Activated CD4-positive, alpha-beta memory T cell treated with anti-CD3 and anti-CD28 coated beads for 36 hours (primary cell): ENCODE measurements at places on chromosomes 2 and 18.

DNA sequence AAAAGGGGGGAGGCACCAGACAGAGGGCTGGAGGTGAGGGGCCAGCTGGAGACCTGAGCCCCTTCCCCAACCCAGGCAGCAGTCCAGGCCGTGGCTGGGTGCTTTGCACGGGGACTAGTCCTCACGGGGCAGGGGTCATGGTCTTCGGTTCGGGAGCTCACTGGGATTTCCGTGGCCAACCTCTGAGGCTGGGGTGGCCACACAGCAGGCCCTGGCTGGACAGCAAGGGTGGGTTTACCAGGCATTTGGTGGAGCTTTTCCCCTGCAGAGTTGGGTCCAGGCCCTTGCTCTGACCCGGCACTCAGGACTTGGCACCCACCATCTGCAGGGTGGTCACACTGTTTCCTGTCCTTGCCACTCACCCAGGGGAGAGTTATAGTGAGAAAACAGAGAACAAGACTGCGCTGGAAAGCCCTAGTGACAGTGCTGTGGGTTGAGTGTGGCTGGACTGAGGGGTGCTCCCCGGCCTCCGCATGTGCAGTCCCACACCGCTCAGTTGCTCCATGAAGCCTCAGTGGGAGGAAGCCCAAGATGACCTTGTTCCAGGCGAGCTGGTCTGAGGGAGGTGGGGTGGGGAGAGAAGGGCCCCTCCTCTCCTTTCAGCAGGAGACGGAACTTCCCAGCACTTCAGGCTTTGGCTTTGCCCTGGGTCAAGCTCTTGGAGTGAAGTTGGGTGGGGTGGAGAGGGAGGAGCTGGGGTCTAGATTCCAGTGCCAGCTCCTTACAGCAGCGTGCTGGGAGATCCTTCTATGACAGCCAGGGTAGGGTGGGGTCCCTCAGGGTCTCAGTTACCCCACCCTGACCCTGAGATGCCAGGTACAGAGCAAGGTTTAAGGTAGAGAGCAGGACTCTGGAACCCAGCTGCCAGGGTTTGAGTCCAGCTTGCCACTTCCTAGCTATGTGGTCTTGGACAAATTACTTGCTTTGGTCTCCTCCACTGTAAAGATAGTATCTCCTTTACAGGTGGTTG is 219.8 kb downstream of the DYSF start:
- no peak for DNase-seq

DNA sequence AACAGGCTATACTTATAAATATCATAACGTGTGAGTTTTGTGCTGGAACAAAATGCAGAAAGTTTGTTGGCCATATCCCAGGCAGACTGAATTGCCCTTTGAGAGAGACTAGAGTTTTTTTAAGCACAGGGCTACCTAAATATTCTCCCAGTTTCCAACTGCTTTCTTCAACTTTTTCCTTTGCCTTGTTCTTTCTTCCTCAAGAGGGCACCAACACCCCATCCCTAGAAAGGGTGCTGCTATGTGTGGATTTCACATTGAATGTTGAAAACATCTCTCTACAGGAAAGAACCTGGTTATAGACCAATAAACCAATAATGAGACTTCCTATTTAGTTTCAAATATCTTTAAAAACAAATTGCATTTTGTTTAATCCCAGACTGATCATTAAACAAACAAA is 87.9 kb downstream of the ICOS start:
- peak; percentile 47 for DNase-seq

DNA sequence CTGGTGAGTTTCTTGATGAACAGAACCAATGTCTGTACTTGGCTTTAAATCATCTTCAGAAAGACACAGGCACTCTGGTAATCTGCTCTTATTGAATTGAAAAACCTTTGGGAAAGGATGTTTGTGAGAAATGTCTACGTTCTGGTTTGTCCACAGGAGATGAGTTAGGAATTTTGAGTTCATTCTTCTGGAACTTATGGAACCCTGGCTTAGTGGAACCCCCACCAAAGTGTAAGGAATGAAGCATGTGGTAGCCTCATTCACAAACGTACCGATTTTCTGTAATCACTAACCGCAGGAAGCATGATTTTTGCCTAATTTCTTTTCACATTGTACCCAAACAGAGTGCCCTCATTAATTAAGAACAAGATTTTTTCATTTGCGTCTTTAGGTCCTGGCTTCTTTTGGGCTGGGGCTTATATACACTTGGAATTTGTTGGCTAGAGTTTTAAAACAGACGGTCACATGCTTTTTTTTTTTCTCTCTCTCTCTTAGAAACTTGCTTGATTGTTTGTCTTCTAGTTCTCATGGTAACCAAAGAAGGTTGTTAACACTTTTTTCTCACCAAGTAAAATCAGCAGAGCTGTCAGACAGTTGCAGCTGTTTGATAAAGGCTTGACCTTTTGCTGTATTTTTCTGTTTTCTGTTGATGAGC is 314.1 kb upstream of the THUMPD2 start:
- no peak for DNase-seq

GRCh38 chr2:65204461-65205210 is 23.0 kb upstream of the ACTR2 start:
- no peak for DNase-seq

GRCh38 chr18:79371561-79372121 is 24.1 kb upstream of the NFATC1 start:
- peak; percentile 27 for DNase-seq

DNA sequence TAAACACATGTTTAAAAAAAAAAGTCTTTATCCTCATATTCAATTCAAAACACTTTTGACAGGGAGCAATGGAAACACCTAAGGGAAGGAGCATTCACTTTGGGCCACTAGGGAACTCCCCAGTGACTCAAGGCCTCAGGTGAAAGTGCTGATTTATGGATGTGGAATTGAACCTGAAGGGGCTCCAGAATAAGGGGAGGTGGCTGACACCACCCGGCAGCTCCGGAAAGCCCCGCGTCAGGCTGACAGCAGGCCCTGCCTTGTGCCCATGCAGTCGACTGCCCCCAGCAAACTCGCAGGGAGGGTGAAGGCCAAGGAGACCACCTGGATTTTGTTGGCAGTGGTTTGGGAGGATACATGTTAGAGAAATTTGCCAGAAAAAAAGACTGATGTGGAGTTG is 275.3 kb upstream of the NCKAP5 start:
- DNase-seq: no peak

GRCh38 chr2:215156453-215156852 is 18.0 kb upstream of the ABCA12 start:
- no peak for DNase-seq

GRCh38 chr2:23550553-23550952 is 165.6 kb downstream of the KLHL29 start:
- no peak for DNase-seq

DNA sequence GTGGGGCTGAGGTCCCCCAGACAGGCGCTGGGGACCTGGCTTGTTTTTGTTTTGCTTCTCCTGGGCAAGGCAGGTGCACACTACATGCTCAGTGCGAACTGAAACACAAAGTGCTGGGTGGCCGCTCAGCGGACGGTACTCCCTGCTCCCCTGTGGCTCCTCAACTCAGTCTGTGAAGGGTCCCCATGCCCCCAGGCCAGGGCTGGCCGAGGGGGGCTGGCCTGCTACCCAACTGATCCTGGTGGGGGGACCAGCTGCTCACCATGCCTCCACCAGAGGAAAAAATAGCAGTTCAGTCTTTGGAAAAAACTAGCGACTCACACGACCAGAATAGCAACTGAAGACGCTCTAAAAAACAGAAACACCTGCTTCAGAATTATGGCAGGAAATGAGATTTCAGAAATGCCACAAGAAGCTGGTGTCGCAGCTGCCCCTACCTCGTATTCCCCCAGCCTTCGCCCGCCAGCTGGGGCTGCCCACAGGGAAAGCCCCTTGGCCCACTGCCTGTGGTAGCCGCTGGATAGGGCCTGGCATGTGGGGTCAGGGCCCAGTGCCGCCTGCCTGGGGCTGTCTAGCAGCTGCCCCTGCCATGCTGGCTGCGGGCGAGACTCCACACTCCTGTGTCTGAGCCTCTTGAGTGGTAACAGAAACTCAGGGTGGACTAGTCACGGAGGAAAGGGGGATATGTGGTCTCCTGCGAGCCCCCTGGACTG is 43.7 kb downstream of the MEX3C start:
- DNase-seq: peak; percentile 70

DNA sequence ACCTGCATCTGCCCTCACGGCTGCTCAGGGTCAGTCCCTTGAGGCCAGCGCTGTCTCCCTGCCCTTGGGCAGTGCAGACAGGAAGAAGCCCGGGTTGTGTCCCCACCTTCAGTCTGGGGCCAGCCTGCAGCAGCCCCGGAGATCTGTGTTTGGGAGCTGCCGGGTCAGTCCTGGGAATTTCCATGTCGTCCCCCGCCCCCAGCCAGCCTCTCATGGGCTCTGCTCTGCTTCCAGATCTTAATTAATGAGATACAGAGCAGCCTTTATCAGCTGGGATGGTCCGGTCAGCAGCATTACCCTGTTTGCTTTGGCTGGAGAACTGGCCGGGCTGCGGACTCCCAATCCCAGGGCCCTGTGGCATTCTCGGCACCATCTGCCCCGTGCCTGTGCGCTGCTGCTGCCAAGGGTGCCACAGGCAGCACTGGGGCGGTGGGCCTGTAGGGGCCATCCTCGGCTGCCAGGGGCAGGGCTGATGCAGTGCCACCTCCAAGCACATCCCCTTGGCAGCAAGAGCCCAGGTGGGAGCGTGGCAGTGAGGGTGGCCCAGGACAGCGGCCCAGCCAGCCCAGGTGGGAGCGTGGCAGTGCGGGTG is 2.4 kb downstream of the BOK start:
- no peak for DNase-seq

DNA sequence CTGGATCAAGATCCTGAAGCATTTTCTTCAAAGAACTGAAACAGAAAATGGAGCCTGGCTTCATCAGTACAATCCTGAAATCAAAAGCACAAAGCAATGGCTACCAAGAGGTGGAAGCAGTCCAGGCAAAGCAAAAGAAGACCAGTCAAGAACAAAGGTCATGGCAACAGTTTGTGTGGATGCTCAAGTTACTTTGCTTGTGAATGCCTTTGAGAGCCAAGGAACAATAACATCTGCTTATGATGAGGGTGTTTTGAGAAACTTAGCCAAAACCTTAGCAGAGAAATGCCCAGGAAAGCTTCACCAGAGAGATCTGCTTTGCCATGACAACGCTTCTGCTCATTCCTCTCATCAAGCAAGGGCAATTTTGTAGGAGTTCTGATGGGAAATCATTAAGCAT is 723.1 kb downstream of the TMEM182 start:
- DNase-seq: no peak

- no peak for DNase-seq
These were observed 50.0 kb upstream of the ACYP2 start for GRCh38 chr2:54065411-54065810.

GRCh38 chr2:239392688-239393387 is 8.0 kb downstream of the HDAC4 start:
- no peak for DNase-seq

DNA sequence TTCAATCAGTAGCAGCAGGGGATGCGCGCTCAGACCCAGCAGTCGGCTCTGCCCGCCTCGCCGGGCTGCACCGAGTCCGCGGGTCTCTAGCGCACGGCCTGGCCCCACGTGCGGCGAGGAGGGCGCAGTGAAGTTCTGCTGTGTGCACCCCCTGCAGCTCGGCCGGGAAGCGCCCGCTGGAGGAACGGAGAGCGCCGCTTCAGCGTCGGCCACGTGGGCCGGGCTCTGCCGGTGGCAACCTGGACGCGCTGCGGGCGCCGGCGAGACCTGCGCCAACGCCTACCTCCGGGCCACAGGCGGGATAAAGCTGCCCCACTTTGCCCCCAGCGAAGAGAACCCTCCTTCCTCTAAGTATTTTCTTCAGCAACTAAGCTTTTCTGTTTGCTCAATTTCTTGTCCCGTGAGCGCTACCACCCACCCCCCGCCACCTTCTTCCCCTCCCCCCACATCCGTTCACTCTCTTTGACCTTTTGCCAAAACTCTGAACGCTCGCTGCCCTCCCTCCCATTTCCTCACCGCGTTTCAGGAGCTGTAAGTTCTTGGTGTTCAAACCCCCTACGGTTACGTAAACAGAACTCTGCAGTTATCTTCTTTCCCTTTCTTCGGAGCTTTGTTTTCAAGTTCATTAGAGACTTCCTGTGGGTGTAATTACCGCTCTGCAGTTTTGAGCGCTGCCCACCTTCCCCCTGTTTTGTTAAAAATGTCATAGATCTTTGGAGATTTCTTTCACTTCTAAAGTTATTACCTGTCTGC is 42.6 kb upstream of the EDAR start:
- peak; percentile 79 for DNase-seq

GRCh38 chr2:85390941-85391669 is 19.1 kb downstream of the CAPG start:
- DNase-seq: peak; percentile 75

DNA sequence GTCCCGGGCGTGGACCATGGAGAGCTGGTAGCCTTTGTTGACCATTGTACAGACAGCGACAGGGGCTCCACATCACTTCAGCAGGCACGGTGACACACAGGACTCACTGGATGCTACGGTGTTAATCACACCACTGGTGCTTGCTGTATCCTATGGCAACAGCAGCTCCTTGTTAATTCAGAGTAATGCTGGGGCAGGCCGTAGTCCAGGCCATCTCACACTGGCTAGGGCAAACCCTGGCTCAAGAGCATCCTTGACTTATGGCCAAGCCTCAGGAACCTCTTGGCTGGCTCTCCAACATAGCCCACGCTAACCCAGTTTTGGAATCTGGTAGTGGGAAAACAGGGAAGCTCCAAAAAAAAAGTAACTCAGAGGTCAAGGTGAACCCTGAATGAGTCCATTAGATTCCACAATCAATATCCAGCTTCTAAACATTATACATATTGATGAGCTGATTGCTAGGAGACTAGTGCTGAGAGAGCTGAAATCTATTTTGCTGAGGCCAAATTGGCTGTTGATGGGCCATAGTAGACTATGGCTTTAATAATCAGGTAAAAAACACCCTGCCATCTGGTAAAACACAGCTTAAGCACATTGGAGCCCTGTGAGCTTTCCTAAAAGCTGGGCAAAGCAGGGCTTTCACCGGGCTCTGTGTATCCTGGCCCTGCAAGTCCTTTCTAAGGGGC is 253.6 kb downstream of the PRKCE start:
- no peak for DNase-seq

GRCh38 chr2:88845772-88846661 is 154.5 kb downstream of the RPIA start:
- no peak for DNase-seq

DNA sequence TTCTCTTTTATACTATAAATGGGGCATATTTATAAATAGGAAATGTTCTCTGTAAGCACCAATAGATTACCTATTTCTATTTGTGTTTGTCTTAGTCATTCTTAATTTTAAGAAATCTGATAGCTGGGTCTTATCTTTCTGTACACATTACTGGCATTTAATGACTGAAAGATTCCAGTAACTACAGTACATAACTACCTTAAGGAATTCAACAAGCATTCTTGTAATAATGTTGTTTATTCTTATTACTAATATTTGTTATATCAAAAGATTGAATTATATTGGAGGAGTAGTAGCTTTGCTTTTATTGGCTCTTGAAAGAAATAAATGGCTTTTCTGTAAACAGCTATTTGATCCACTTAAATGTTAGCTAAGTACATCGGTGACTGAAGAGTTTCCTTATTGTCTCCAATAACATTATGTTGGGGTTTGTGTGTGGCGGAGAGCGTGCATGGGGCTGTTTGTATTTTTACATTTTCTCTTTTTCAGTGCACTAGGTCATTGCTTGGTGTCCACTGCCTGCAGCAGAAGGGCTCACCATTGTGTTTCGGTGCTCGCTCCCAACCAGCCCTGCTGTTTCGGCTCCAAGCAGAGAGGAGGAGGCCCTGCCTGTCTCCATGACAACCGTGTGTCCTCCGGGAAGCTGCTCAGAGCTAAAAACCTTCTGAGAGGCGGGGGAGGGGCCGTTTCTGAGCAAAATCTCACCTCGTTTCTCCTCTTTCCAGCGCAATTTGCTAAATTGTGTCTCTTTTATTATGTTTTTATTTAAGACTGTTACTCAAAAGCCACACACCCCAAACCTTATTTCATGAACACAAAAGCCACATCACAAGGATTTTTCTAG is 112.5 kb upstream of the SLC38A11 start:
- DNase-seq: no peak

- DNase-seq: no peak
These were observed 102.5 kb downstream of the LYPD6B start for GRCh38 chr2:149141046-149141445.
